ENCODE measurements at places on chromosomes 5 and 9.

DNA sequence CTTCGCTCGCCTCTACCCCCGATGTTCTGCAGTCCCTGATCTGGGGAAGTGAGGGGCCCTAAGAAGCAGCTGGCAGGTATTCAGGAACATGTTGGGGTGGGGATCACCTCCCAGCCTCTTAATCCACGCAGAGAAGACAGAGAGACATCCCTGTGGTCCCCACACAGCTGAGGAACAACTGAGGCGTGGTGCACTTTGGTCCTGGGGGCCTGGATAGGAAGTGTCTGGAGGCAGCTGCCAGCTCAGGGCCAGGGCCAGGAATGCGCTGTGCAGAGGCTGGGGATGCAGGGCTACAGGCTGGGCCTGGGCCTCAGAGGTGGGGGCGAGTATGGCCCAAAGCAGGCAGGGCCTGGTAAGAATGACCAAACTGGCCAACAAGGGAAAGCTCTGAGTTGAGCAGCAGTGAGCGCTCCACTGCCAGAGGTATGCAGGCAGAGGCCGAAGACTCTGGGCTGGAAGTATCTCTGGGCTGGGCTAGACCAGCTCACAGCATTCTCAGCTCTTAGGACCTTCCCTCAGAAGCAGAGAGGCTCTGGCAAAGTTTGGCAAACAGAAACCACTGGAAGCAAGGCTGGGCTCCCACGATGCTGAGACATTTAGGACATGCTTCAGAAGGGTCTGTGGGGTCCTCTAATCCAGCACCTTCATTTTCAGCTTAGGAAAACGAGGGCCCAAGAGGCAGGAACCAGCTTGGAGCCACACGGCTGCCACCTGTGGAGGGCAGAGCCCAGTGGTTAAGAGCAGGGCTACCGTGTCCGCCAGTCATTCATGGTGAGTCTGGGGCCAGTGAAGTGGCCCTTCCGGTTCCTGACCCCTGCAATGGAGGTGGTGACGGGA is 174.4 kb downstream of the GAPVD1 start:
- no peak for DNase-seq

- no peak for DNase-seq
Measured at GRCh38 chr5:91722736-91723467, 339.8 kb upstream of the ARRDC3 start.

- no peak for DNase-seq
Measured at GRCh38 chr9:12777121-12778022, 2.6 kb downstream of the LURAP1L start.

DNA sequence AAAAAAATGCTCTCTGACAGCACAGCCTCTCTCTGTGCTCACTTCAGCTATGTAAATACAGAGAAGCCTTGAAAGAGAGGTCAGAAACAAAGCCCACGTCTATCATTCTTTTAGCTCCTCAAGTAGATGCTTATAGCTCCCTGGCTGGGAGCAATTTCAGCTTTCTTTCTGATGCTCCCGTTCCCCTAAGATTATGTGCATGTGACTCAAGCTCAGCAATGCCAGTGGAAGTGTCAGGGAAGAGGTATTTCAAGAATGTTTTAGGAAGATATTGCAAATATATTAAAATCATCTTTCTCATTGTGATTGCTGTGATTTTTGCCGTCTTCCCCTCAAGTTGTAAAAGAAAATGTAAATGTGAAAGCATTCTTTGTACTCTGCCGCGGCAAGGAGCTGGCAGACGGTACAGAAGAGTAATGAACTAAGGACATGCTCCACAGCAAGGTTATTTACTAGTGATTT is 1353.7 kb upstream of the ACO1 start:
- peak; percentile 84 for DNase-seq

GRCh38 chr5:6315580-6315979 is 62.8 kb downstream of the MED10 start:
- no peak for DNase-seq

GRCh38 chr5:64666078-64666477 is 24.2 kb upstream of the SHISAL2B start:
- no peak for DNase-seq

GRCh38 chr5:19047277-19047676 is 940.7 kb downstream of the CDH18 start:
- no peak for DNase-seq

DNA sequence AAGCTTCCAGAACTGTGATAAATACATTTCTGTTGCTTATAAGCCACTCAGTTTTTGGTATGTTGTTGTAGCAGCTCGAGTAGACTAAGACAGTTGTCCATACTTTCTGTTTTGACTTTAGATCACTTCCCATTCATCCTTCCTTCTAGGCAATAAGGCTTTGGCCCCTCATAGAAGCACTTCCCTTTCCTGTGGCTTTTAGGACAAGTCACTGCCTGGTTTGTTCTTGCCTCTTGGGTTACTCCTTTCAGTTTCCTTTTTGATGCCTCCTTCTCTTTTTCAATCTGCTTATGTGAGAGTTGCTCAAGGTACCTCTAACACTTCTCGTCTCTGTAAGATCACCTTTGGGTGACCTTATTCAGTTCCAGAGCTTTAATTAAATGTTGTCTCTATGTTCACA is 72.4 kb upstream of the NTRK2 start:
- no peak for DNase-seq

GRCh38 chr5:89498699-89499098 is 615.7 kb upstream of the MEF2C start:
- DNase-seq = no peak

DNA sequence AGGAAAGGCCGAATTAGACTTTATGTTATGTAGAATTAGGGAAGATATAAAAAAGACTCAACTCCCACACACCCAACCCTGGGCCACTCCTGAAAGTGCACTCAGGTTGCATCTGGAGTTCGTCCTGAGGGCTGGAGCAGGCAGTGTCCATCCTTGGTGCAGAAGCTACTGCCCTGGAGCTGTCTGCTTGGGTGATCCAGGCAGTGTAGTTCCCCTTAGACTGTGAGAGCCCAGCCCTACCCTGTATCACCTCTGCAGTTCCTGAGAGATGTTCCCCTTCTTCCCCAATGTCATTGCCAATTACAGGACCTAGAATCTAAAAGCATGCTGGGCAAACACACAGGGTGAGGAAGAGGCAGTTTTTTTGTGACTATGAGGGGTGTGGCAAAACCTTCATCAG is 368.3 kb upstream of the ST8SIA4 start:
- no peak for DNase-seq

DNA sequence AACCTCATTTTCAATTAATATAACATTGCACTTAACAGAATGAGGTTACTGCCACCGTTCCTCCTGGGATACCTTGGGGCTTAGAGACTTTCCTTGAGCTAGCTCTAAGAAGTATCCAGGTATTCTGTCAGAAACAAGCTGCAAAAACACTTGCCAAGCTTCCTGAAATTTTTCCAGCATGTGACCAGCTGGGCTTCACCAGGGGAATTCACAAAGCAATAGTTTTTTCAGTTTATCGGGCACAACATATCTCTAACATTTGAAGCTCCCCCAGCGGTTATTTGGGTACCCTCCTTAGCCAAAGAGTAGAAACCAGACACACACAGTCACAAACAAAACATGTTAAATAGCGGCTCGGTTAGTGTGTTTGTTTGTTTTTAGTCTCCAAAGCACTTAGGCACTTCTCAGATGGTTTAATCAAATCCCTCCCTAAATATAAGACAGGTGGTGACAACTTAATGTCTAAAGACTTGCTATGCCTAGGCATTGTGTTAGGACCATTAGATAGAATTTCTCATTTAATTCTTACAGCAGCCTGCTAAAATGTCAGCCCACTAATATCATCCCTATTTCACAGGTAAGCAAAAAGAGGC is 278.2 kb downstream of the GLIS3 start:
- no peak for DNase-seq

DNA sequence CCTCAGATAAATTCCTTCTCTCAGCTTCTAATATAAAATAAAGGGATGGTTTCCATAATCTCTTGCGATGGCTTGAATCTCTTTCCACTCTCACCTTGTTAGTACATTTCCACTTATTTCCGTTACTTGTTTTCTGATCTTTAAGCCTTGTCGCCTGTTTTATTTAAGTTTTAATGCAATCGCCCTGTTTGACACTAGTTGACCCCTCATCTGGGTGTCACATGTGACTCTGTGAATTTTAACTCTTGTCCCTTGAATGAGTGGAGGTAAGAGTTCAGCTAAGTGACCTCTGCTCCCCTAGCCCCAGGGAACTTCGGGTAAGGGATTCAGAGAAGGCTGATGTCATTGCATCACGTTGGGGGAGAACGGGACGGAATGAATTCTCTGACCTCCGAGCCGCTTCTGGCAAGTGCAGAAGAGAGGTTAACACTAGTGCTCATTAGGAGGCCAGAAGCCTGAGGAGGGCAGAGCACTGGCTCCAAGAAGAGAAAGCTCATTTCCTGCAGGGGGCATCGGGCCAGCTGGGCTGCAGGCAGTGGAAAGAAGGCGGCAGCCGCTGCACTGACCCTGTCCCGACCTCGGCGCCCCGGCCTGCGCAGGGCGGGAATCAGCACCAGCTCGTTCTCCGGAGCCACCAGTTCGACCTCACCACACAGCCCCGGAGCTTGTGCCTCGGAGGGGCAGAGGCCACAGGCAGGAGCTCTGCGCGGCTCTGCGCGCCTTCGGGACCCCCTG is 569 bp downstream of the HINT2 start:
- peak; percentile 73 for DNase-seq

GRCh38 chr5:34857161-34857560 is 18.2 kb downstream of the TTC23L start:
- no peak for DNase-seq

DNA sequence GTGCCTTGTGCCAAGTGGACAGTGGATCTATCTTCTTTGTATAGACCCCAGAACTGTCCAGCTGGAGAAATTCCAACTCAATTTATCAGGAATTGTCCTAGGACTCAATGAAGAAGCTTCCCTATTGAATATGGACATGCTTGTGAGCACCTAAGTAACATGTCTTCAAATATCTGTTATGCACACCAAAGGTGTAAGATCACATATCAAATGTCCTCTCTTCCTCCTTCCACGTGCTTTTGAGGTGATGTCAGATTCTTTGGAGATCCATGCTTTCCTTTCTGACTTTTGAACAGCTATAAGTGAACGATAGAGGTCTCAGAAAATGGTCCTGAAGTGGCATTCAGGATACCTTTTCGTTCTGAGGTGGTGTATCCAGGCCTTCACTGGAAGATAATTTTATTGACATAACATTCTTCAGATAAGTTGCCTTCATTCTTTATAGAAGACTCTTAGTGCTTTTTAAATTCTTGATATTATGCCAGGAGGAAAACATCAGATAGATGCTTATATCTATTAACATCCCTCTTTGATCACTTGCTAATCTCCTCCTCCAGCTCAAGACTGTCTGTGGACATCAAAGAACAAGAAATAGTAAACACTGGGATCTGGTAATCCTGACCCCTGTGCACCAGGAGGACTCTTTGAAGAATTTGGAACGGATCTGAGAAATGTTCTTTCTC is 246.4 kb downstream of the SMARCA2 start:
- DNase-seq = no peak

- peak; percentile 74 for DNase-seq
Measured at GRCh38 chr5:54828151-54828550, 157.2 kb downstream of the ESM1 start.

DNA sequence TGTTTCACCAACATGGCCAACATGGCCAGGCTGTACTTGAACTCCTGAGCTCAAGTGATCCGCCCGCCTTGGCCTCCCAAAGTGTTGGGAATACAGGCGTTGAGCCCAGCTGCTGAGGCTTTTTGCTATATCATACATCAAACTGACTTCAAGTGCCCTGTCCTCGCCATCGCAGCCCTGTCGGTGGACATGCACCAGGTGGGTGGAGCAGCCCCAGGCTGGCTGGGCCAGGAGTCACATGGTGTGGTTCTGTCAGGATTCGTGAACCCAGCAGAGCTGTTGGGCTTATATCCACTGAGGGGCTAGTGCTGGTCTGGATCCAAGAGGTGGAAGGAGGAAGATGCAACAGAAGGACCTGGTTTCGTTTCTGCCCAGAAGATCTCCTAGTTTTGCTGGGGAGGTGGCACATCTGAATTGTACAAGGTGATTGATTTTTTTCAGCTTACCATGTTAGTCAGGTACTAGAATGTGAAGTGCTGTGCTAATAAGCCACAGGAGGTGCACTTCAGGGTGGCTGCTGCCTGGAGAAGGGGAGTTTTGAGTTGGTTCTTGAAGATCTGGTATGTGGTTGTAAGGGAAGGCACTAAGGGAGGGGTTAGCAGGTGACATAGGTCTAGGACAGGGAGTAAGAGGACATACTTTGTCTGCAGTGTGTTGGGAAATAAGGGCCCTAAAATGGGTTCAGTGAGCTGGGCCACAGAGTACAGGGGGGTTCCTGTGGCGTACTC is 16.1 kb downstream of the PCBD2 start:
- no peak for DNase-seq

DNA sequence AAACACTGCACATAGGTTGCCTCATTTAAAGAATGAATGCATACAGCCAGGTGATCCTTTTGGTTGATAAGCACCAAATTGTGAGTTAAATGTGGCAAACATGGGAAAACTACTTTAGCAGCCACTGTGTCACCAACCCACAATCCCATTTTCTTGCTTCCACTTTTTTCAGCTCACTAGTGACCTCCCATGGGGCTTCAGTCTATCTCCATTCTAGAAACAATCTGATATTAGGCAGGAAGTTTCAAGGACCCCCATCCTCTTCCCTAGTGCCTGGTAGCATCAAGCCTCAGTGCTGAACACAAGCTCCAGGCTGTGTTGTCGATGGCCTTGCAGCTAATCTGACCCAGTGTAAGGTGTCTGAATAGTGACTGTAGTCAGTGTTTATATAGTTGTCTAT is 66.2 kb downstream of the PLPPR1 start:
- DNase-seq = peak; percentile 5
